ENCODE measurements at places on chromosomes 6 and 20.

DNA sequence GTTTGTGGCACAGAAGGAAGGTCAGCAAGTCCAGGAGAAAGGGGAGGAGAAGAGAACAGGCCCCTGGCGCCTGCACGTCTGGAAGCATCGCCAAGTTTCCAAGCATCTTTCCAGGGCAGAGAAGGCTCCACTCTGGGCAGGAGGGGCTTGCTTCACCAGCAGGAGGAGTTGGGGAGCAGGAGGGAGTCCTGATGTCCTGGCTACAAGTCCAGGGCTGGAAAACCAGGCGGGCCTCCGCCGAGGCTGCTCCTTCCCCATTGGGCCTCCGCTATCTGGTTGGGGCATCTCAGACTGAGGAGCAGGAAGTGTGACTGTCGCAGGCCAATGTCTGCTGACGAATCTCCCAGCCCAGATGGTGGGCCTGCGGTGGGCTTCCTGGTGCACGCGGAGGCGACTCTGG is 421.9 kb downstream of the PREX1 start:
- peak; percentile 25 for DNase-seq

DNA sequence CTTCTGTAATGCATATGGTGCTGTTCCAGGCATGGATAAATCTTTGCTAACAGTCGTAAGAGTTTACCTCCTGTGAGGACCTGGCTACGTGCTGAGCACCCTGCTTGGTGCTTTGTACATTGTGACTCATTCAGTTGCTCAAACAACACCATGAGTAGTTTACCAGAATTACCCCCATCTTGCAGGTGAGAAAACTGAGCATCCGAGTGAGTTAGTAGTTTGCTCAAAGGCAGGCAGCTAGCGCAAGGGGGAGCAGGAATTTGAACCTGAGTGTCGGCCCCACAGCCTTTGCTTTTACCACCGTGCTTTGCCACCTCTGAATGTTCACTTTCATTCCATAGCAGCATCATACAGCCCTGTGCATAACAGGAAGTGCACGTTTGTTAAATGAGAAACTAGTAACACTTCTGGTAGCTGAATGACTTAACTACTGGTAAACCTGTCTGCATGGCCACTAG is 121.9 kb downstream of the MTHFD1L start:
- peak; percentile 6 for DNase-seq

- DNase-seq, result no peak
Observed at GRCh38 chr6:43377710-43378229, 8.3 kb upstream of the ZNF318 start.

DNA sequence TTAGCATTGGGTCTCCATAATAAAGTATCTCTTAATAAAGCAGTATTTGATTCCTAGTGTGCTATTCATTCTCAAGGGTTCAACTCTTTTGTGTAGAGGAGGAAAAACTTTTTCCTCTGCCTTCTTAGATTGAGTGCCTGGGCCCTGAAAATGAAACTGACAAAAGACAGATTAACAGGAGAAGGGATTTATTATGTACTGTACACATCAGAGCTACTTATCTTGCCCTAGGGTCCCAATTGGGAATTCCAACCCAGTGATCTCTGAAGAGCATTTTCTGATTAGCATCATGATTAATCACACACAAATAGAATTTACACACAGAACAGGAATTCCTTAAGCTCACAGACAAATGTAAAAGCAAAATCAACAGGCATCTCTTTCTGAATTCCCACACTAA is 128.9 kb downstream of the CD164 start:
- no peak for DNase-seq

Measured in stimulated activated naive CD8-positive, alpha-beta T cell treated with anti-CD3 and anti-CD28 coated beads, Interleukin-15, Interleukin-2, amounts not matched to agents 100 U/mL and 50 U/mL, for 24 hours (primary cell).